GM12878 (cell line): ENCODE measurements at places on chromosomes 4 and X.

DNA sequence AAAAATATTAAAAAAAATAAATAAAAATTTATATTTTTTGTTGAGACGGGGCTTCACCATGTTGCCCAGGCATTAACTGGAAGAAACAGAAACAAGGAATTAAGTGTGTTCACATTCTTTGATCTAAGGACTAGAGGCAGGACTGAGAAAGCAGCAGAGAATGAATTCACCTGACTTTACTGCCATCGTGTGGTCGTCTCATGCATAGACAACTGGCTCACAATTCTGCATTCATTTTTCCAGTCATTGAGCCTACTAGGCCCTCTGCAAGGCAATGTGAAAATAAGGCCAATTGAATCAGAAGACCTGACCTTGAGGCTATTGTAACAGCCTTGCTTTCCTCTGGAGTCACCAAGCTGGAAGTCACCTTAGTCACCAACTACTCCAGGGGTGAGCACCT is 37.4 kb downstream of the LHFPL1 start:
- no peak for DNase-seq

- no peak for DNase-seq
Observed at GRCh38 chr4:171017593-171017992, 795.6 kb upstream of the GALNTL6 start.

DNA sequence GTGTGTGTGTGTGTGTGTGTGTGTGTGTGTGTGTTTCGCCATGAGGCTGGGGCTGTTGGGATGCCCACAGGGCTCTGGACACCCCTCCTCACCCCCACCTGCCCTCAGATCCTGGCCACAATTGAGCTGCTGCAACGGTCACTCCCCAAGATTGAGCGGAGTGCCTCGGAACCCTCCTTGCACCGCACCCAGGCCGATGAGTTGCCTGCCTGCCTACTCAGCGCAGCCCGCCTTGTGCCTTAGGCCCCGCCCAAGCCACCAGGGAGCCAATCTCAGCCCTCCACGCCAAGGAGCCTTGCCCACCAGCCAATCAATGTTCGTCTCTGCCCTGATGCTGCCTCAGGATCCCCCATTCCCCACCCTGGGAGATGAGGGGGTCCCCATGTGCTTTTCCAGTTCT is 10.2 kb downstream of the ARAF start:
- DNase-seq = no peak

DNA sequence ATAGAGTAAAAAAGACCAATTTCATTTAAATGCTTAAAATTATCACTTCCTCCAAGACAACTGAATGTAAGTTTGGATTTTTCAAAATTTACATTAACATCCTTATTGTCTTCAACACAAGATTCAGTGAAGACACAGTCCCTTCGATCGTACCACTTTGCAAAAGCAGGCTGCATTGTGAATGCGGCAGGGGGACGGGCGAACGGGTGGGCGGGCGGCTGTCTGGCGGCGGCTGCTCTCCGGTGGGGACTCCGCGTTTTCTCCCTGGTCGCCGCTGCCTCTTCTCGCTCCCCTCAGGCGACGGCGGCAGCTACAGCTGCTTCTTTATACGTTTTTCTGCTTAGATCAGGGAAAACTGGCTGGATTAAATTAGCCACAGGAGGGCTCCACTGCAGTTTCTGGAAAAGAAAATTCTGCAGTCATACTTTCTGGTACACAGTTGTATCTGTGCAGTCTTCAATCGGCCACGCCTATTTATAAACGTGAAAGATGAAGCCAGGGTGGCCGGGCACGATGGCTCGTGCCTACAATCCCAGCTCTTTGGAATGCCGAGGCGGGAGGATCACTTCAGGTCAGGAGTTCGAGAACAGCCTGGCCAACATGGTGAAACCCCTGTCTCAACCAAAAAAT is 33.9 kb upstream of the HPF1 start:
- DNase-seq = no peak
